ENCODE measurements at places on chromosomes 2 and 18.

GRCh38 chr2:64166212-64166611 lies 22.0 kb upstream of the PELI1 start:
- DNase-seq = no peak

DNA sequence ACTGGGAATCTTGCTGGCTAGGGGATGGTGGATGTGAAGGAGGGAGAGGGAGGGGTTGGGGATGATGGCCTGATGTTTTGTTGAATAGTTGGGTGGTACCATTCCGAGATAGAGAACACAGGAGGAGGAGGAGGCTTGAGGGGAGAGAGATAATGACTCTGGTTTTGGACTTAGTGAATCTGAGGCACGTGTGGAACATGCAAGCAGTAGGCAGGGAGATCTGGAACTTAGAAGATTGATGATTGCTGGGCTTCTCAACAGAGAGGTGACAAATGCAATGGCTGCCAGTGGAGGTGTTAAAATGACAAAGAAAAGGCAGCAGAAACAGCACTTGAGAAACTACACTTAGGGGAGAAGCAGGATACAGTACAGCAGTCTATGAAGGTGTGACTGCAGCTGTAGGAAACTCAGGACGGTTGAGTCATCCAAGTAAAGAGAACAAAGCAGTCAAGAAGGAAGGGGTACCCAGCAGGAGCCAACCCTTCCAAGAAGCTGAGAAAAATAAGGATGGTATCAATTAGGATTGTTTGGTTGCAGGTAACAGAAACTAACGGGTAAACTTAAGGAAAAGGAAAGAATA lies 221.4 kb upstream of the FBXO11 start:
- no peak for DNase-seq

DNA sequence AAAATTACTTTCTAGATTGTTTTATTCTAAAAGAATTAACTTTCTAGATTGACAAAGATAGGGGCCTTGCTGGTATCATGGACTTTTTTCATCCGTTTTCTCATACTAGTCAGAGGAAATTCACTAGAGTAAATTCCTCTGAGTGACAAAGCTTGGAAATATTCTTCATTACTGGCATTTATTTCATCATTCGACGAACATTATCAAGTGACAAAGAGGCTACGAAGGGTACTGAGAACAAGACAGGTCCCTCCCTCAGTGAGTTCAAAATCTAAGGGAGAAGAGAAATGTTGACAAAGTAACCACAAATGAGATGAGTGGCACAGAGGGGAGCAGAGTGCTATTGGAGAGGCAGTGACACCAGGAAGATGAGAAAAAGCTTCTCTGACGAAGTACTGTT lies 4.3 kb downstream of the EPG5 start:
- DNase-seq = no peak

GRCh38 chr2:113078350-113078839 lies 10.6 kb downstream of the IL1F10 start:
- DNase-seq = no peak

DNA sequence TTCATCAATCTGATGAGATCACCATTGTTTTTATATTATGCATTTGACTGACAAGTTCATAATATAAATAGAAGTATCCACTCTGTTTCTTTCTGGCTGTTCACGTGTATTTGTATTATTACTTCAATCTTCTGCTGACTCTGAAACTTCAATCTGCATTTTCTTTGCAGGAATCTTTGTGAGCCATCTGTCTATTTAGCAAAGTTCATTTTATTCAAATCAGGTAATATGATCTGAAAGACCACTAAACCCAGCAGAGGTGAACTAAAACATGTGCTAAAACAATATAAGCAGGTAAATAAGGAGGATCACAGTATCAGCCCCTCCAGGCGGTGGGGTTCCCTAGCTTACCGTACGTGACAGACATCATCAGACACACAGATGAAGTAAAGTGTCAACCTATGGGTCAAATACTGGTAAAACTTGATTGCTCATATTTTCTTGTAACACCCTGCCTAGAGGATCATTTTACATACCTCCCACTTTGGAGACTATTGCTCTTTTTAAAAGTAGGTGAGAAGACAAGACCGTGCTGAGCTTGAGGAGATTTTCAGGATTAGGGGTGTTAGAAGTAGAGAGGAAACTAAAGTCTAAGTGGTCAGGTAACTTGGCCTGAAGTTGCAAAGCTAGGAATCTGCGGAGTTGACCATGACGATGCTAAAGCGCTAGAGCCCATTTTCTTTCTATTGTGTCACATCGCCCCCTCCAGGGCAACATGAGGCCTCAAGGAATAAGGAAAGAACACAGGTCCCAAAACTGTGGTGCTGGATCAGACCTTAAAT lies 9.0 kb downstream of the DTNB start:
- no peak for DNase-seq

GRCh38 chr18:10755855-10756254 lies 230.0 kb downstream of the NAPG start:
- no peak for DNase-seq

DNA sequence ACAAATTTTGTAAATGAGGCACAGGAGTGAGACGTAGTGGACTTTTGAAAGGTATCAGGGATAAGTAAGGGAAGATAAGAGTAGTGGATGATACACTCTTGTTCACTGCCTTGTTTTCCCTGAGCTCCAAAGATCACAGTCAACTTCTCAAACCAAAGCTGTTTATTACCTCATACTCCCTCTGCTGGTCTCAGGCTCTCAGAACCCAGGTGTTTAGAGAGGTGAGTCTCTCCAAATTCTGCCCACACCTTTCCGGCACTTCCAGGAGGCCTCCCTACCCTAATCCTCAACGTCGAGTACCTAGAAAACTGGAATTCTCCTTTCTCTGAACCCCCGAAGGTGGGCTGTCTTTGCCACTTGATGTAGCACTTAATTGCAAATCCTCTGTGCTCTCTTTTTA lies 621.1 kb downstream of the BCL11A start:
- DNase-seq = no peak

DNA sequence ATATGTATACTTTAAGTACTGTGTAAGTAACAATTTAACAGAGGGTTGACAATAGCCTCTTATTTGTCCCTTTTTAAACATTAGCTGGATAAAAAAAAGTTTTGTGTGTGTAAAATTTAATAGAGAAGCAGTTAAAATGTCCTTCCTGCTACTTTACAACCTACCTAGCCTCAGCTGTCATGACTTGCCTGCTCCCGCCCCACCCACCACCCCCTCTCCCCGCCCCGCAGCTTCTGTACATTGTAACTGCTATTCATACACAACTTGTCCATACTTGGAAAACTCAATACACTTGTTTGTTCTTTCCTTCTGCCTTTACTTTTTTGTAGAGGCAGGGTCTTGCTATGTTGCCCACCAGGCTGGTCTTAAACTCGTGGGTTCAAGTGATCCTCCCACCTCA lies 19.5 kb downstream of the RELCH start:
- DNase-seq = no peak

- no peak for DNase-seq
Observed at GRCh38 chr18:48841381-48842258, 109.1 kb downstream of the SMAD7 start.

- DNase-seq = no peak
Observed at GRCh38 chr2:44531289-44531688, 169.5 kb downstream of the CAMKMT start.

DNA sequence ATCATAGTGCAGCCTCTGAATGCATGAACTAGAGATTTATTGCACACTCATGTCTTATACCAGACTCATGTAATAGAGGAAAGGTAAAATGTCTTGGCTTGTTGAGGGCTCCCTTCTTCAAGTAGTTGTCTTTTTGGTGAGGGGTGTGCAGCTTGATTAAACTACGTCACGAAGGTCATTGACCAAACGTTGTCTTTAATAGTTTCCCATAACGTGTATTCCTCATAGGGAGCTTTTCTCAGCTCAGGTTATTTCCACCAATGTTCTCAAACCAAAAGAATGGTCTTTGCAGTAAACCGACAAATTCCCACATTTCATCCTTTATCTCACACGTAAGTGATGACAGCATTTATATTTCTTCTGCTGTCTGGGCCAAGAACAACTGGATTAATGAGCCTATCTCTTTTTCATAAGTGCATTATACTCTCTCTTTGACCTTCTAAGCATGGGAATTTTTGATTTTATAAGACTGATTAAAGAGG lies 547.7 kb upstream of the ZEB2 start:
- no peak for DNase-seq

DNA sequence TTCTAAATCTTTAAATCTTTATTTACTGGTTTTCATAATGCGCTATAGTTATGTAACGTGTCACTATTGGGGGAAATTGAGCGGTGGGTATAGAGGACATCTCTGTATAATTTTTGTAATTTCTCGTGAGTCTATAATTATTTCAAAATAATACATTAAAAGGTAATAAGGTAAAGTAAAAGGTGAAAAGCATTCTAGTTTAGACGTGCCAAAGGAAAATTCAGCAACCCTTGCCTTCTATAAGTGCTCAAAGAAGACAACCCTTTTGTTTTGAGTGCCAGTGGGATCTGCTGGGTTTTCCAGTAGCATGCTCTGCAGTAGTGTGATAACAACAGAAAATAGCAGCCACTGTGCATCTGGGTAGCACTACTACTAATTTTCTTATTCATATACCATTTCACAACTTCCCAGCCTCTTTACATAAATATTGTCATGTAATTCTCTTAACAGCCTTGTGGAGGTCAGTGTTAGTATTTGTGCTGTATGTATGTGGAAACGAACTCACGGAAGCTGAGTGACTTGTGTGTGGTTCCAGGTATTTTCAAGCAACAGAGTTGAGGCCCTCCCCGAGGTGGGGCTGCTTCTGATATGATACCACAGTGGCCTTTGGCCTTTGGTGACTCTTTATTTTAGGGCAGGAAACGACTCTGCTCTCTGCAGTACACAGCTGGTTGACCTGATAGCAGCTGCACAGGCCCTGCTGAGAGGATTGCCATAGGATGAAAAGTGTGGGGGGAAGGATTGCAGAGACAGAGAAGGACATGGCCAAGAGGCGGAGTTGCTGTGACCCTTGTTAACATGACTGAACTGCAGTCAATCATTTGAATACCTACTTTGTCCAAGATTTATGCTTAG lies 104.5 kb downstream of the TDRD15 start:
- no peak for DNase-seq

DNA sequence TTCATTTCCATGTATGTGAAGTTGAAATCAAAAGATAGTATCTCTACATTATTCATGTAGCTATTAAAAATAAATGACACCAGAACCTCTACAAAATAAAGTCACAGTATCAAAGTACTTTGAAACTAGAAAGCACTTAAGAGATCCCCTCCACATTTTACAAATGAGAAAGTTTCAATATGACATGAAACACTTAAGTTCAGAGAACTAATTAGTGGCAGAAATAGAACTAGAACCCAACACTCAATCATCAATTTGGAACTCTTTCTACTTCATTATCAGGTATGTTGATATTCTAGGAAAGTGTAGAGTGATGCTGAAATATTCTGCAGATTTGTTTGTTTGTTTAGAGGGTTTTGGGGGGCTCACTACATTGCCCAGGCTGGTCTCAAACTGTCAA lies 145.6 kb downstream of the MEMO1 start:
- DNase-seq = no peak

- DNase-seq = no peak
Observed at GRCh38 chr2:66255867-66256266, 179.1 kb upstream of the MEIS1 start.

DNA sequence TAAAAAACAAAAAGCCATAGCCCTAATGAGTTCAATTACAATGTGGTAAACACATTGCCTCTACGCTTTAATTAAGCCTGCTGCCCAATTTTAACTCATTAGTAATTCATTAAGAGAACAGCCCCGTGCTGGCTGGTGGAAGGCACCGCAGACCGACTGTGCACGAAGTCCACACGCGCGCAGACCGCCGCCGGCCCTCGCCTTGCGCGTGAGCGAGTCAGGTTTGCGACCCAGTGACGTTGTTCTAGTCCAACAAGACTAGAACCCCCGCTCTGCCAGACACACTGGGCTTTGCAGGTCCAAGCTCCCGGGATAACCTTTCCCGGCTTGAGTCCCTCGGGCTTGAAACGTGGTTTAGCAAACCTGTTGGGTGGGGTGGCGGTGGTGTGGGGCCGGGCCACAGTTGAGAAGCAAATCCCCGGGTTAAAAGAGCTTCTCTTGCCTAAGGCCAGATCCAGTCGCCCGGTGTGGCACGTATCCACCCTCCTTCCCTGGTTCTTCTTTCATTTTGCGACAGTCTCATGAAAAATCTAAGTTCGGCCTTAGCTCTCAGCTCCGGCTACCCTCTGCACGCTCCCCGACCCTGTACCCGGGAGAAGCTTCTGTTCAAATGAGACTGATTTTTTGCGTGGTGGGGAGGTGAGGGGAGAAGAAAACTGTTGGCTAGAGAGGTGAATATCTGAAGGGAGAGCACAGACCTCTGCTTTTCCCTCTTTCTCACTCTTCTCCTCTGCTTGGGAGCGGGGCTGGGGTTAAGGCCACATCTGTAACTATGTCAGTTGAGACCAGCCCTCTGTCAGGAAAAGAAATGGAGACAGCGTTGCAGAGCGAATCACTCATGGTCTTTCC lies 11.1 kb upstream of the SKOR2 start:
- DNase-seq = no peak

DNA sequence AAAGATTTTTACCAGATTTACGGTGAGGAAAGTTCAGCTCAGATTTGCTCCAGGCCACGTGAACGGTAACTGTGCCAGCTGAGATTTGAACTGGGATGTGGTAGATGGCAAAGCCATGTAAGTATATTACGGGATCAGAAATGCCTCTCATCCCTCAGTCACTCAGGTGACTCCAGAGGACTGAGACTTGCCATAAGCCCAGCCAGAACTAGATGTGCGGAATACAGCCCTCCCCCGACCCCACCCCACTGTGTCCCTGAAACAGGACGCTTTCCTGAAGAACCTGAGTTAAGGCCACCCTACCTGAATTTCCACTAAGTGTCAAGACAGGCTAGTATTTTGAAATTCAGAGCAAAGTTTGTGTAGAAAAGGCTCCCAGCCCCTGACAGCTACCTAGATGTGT lies 1.3 kb upstream of the FHL2 start:
- no peak for DNase-seq

DNA sequence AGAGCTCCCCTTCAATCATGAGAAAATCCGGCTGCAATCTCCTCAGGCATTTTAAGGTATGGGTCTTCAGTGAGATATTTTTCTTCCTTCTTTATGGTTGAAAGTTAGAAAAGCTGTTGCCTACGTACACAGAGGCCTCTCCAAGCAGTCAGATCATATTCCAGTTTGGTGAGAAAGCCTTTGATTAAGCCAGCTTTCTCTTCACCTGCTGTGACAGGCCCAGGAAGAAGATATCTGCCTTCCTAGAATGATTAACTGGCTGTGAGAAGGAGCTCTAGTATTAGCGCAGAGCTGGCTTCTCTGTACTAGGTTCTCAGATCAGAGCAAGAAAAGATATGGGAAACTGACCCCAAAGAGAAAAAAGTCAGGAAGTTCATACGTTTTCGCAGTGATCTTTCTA lies 585.0 kb upstream of the CHAC2 start:
- DNase-seq = no peak

Measured in NCI-H1048 (cell line).